Left ventricle myocardium superior (tissue), 1 donor: ENCODE measurements at places on chromosomes 12 and 14.

DNA sequence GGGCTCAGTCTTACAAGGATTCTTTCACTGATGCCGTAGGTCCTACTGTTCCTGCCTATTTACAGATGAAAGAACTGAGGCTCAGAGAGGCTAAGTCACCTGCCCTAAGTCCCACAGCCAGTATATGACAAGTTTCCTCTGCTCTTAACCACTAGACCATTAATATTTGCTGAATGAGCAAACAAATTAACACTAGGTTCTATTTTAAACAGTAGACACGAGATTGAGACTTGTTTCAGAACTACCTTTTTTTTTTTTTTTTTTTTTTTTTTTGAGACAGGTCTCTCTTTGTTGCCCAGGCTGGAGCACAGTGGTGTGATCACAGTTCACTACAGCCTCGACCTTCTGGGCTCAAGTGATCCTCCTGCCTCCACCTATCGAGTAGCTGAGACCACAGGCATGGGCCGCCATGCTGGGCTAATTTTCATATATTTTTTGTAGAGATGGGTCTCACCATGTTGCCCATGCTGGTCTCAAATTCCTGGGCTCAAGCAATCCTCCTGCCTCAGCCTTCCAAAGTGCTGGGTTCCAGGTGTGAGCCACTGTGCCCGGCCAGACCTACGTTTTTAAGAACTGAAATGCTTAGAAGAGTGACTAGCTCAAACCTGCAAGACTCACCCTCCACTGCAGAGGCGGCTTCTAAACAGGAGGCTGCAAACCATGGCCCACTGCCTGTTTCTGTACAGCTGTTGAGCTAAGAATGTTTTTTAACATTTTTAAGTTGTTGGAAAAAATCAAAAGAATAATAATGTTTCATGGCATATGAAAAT, 12.9 kb downstream of the SYNE3 start:
- DNase-seq = no peak

GRCh38 chr12:4816744-4817525, 92.8 kb upstream of the KCNA1 start:
- DNase-seq = no peak

GRCh38 chr12:67885375-67886169, 103.7 kb upstream of the IFNG-AS1 start:
- no peak for DNase-seq

DNA sequence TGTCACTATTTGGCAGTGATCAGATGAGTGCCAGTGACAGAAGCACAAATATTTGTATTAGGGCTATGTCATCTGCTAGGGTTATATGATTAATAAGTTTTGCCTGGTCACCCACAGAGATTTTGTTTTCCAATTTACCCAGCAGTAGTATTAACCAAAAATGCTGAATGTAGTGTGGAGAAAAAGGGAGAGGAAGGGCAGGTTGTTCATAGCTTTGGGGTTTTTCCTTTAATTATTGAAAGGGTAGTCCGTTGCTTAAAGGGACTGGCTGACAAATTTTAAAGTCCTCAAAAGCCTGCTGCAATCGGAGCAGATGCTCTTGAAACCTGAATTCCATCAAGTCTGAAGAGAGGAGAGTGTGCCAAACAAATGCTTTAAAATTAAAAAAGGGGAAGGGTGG, 237.9 kb upstream of the CCDC196 start:
- DNase-seq = no peak

DNA sequence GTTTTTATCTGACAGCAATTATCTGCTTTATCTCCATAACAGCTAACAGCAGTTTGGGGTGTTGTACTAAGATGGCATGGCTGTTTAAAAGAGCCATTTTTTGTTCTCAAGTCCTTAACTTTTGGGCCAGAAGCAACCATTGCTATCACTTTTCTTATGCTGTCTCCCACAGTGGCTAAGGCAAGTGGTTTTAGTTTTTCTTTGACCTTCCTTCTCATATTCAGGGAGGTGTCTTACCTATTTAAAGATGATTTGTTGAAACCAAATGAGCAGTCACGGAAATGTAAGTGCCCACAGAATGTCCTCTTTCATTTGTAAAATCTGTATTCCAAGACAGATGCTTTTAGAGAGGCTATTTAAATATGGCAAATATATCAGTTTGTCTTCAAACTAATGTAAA, 96.8 kb upstream of the USP15 start:
- no peak for DNase-seq

DNA sequence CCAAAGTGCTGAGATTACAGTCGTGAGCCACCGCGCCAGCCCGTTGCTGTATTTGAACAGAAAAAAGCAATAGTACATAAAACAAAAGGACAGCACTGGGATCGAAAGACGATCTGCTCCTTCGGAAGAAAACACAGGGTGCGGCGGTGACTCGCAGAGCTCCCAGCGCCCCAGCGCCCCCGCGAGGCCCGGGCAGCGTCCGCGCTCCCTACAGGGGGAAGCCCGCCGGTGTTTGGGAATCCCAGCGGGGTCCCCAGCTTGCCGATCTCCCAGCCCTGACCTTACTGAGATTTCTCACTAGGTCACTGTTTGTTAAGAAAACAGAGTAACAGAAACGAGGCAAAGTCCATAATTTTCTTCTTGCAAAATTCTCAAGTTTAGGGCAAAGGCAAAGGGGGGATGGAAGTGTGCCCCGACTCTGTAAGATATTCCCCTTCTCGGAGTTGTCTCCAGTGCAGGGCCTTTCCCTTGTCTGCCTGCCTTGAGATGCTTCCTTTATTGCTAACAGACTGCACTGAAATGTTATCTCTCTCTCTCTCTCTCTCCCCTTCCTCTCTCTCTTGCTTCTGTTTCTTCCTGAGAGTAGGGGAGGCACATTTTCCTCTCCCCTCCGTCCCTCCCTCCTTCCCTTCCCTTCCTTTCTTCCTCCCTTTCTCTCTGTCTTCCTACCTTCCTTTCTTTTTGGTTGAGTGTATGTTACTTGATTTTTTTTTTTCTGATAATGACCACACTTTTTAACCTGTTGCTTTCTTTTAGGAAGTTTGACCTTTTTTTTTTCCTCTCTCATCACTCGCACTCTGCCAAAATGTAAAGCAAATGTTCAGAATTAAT, 91.9 kb downstream of the TMEM30B start:
- peak; percentile 71 for DNase-seq

- DNase-seq = no peak
Observed at GRCh38 chr14:68703093-68703492, 89.8 kb downstream of the ZFP36L1 start.

DNA sequence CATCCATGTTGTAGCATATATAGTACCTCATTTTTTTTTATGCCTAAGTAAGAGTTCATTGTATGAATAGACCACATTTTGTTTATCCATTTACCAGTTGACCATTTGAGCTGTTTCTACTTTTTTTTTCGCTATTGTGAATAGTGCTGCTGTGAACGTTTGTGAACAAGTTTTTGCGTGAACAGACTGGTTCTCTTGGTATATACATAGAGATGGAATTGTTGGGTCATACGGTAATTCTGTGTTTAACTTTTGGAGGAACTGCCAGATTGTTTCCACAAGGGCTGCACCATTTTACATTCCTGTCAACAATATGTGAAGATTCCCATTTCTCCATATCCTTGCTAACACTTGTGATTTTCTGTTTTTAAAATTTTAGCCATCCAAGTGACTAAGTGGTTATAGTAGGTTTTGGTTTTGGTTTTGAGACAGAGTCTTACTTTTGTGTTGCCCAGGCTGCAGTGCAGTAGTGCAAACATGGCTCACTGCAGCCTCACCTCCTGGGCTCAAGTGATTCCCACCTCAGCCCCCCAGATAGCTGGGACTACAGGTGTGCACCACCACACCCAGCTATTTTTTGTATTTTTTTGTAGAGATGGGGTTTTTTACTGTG, 68.3 kb upstream of the AMN start:
- no peak for DNase-seq

- DNase-seq = no peak
Observed at GRCh38 chr12:99259040-99259934, 388.3 kb upstream of the GARIN6 start.

- no peak for DNase-seq
Observed at GRCh38 chr14:22422238-22422637, 166.8 kb downstream of the DAD1 start.

DNA sequence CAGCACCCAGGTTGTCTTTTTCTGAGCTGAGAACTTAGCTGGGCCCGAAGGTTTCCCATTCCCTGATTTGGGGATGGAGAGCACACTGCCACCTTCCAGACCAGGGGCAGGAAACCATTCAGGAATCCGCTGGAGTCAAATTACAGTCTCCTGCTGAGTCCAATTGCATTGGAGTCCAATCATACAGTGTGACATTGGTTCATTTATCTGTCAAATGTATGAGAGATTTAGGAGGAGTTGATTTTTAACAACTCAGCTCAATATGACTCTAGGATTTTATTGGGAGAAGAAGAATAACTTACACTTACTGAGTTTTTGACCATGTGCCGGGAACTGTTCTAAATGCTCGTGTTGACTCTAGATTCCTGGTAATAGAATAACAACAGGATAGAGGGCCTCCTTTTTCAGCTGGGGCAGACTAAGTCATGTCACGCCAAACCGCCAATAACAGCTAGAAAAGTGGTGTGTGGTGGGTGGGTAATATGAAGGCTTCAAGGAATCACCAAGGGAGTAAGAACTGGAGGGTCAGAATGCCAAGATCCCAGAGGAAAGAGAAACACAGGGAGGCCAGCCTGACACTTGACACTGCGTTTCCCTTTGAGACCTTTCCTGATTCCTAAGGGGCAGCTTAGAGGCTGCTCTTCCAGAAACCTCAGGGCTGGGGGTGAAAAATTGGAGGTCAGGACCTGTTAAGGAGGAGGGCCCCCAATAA, 11.5 kb downstream of the SYNDIG1L start:
- DNase-seq = no peak

GRCh38 chr14:63663428-63664341, 22.0 kb upstream of the WDR89 start:
- no peak for DNase-seq

DNA sequence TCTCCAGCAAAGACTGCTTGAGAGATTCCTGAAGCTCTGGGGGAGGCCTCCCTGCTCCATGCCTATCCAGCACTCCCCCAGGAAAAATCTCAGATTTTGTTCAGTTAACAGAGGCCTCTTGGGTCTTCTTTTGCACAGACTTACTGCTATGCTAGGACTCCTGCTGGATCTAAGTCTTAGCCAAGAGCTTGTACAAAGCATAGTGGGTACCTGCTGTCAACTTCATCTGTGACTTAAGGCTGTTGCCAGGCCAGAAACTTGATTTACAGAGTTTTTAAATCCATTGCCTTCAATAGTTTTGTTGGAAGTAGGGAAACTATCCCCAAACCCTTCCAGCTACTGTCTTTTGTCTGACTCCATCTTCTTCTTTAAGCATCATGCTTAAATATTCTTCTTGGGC, 140.5 kb downstream of the SMOC1 start:
- no peak for DNase-seq

GRCh38 chr12:123363390-123363739, 1.3 kb downstream of the SBNO1 start:
- no peak for DNase-seq

DNA sequence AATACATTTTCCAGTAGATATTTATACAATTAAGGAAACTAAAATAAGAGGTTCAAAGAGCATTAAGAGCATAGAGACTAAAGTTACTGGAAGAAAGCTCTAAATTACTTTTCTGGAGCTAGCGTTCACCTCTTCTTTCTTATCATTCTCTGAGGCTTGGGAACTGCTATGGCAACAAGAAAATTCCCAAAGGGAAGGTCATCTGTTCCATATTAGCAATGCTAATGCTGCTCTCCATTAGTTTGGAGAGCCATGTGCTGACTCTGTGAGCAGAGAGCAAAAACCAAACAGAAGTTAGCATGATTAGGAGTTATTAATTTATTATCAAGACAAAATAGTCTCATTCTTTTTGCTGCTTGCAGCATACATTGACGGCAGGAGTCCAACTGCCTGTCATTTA, 143.1 kb upstream of the SLC16A7 start:
- no peak for DNase-seq

DNA sequence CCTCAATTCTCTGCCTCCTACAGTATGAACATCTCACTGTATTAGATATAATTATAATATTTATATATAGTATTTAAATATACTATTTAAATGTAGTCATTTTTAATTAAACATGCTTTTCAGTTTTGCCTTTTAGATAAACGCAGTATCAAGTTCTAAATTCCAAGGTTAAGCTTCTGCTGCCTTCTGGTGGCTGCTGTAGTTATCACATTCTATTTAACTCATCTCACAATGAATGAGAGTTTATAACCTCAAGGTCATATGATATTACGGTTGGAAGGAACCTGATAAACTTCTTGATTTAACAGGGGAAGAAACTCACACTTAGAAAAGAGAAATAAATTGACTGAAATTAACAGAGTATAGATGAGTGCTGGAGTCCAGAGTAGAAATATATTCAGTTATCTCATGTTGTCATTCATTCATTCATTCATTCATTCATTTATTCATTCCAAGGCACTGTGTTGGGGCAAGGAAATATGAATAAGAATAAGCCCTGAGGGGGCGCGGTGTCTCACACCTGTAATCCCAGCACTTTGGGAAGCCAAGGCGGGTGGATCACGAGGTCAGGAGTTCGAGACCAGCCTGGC, 31.9 kb downstream of the GUCY2C start:
- no peak for DNase-seq

- DNase-seq = peak; percentile 96
Observed at GRCh38 chr12:53220694-53221202, 11.3 kb downstream of the RARG start.

DNA sequence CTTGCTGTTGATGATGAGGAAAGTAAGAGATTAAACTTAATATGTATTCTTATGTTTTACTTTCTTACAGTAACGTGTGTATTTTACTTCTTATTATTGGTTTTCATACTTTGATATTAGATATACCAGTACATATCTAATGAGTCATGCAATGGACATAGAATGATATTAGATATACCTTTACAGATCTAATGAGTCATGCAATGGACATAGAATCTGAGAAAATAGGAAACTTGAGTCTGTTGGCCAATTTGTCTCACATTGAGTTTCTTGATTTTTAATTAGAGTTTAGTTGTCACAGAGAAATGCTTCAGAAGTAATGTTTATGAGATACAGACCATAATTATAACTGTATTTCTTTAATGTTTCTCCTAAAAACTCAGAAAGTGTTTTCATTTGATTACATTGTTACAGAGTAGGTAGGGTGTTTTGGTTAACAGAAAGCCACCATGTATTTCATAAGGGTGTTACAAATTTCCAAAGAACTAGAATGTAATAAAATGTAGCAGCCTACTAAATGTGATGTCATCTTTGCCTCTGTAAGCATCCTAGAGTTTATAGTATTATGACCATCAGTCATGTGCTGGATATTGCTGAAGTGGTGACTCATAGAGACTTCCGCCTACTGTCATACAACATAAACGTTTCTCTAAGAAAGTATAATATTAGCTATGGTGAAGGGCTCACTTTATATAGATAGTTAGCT, 3.0 kb downstream of the GAS2L3 start:
- no peak for DNase-seq
